ENCODE measurements at places on chromosomes 6 and 20.
A peak's percentile ranks its signal among the peaks of the same experiment; 100 is the strongest.

GRCh38 chr6:2840749-2841061 is 958 bp downstream of the SERPINB1 start:
- no peak for DNase-seq

GRCh38 chr6:5078121-5078669 is 6.9 kb upstream of the PPP1R3G start:
- peak; percentile 27 for DNase-seq

- no peak for DNase-seq
These were observed 11.1 kb downstream of the PNPLA1 start for GRCh38 chr6:36280983-36281382.

DNA sequence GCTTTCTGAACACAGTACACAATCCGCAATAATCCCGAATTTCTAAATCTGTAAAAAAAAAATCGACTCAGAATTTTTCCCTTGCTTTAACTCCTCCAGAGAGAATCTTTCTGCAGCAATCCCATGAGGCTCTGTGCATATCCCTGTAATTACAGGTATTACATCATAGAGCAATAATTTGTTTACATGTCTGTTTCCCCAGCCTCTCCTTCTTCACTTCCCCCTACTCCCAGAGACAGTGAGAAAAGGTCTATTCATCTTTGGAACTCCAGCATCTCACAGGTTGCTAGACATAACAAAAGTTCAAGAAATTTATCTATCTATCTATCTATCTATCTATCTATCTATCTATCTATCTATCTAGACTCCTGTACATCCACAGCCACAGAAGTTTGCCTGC is 26.0 kb downstream of the KLHL31 start:
- DNase-seq, result no peak

- DNase-seq, result no peak
These were observed 113.1 kb downstream of the FYN start for GRCh38 chr6:111759836-111760785.

- no peak for DNase-seq
These were observed 50.6 kb upstream of the RNF182 start for GRCh38 chr6:13874191-13874549.

DNA sequence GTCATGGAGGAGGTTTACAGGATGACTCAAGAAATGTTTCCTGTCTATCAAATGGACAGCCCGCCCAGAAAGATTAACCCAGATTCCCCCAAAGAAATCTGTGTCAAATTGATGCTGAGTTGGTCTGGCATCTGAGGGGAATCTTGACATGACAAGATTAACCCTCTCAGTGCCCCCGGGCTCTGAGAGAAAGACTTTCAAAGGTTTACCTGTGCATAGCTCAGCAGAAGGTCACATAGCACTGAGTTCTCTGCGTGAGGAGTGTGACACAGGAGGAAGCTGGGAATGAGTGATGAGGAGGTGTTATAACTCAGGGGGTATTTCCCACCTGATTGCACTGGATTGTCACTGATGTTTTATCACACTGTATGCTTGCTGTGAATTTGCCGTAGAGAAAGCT is 601.2 kb downstream of the DHX35 start:
- no peak for DNase-seq

DNA sequence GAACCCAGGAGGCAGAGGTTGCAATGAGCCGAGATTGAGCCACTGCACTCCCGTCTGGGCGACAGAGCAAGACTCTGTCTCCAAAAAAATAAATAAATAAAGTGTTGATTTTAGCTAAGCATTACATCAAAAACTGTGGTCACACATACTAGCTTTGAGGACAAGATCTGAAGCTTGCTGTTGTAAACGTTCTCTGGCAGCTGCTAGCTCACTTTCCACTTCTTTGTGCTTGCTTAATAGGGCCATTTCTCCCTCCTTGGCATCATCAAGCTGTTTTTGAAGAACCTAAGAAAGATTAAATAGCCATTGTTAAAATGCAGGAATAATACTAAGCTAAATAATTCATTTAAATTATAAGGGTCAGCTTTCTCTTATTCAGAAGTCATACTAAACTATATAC is 55.7 kb downstream of the FAM184A start:
- DNase-seq, result no peak

DNA sequence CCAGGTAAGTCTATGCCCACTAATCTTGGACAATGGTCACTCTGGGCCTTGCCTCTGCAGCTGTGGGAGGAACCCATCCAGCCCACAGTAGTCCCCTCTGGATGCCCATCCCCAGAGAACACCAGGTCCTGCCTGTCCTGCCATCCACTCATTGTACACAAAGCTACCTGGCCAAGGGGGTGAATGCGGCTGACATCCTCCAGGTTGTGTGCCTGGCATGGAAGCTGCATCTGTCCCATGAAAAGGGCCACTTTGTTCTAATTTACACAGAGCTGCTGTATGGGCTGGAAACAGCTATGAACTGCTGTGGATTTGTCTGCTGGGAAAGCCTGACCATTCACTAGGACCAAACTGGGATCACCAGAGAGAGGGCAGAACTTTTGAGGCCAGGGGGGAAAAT is 324.8 kb downstream of the LRFN2 start:
- DNase-seq, result no peak

- DNase-seq, result no peak
These were observed 5.9 kb downstream of the EEF1A2 start for GRCh38 chr20:63492982-63493381.

GRCh38 chr6:24006254-24006653 is 119.8 kb upstream of the NRSN1 start:
- no peak for DNase-seq

DNA sequence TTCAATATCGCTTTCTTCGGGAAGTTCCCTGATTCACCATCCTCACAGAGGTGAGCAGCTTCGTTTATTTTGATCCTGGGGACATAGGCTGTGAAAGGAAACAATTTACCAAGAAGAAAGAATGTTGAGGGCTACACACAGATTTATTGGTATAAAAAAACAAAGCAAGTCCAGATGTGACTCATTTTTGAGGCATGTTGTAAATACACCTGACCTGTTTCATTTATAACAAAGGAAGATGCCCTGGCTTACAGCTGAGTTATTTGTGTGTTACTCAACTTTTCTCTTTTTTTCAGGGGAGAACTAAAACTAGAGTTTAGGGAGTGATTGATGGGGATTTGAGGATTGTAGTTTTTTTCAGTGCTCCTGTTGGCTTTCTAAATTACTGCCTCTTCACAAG is 489.5 kb downstream of the CBLN4 start:
- DNase-seq, result no peak

DNA sequence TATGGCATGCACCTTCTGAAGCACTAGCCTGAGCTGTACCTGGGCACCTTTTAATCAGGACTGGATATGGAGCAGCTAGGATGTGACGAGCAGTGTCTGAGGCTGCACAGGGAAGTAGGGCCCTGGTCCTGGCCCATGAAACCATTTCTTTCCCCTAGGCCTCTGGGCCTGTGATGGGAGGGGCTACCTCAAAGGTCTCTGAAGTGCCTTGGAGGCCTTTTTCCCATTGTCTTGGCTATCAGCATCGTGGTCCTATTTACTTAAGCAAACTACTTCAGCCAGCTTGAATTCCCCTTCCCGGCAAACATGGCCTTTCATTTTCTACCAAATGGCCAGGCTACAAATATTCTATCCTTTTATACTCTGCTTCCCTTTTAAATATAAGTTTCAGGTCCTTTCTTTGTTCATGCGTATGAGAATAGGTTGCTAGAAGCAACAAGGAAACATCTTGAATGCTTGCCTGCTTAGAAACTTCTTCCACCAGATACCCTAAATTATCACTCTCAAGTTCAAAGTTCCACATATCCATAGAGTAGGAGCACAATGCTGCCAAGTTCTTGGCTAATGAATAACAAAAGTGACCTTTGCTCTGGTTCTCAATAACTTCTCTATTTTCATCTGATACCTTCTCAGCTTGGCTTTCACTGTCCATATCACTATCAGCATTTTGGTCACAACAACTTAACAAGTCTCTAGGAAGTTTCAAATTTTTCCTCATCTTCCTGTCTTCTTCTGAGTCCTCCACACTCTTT is 673.1 kb downstream of the HTR1B start:
- no peak for DNase-seq

GRCh38 chr20:46200582-46201570 is 82.8 kb downstream of the CD40 start:
- no peak for DNase-seq

- DNase-seq, result no peak
These were observed 31.8 kb downstream of the ABRACL start for GRCh38 chr6:139060332-139060731.

GRCh38 chr6:126300735-126301134 is 39.2 kb upstream of the CENPW start:
- no peak for DNase-seq

DNA sequence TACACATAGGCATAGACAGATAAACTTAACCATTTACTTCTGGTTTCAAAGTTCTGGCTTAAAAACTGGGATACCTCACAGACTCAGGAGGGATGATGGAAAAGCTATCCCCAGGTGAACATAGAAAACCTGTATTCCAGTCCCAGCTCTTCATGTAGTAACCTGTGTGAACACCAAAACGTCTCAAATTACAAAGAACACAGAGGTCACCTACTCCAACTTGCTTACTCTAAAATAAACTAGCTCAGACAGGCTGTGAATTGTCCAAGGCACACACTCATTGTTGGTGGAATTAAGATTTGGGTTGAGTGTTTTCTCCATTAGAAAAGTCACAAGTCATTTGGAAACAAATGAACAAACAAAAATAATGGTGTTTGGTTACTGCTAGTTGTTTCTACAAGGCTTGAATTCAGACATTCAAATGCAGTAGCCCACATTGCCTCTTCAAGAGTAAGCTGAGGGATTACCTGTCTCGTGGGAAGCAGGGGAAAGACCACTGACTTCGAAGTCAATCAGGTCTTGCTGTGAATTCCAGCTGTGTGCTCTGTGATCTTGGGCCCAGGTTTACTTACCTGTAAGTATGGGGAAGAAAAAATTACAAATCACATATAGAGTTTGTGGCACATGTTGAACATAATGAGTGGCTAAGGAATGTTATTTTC is 48.2 kb upstream of the LRRC1 start:
- DNase-seq, result no peak

GRCh38 chr6:121670511-121670910 is 235.1 kb downstream of the GJA1 start:
- no peak for DNase-seq

- no peak for DNase-seq
These were observed 154.5 kb downstream of the ASCC3 start for GRCh38 chr6:100726666-100727065.

GRCh38 chr20:9447182-9447581 is 67.2 kb upstream of the LAMP5 start:
- no peak for DNase-seq

GRCh38 chr20:57543754-57544153 is 17.2 kb upstream of the PCK1 start:
- no peak for DNase-seq

DNA sequence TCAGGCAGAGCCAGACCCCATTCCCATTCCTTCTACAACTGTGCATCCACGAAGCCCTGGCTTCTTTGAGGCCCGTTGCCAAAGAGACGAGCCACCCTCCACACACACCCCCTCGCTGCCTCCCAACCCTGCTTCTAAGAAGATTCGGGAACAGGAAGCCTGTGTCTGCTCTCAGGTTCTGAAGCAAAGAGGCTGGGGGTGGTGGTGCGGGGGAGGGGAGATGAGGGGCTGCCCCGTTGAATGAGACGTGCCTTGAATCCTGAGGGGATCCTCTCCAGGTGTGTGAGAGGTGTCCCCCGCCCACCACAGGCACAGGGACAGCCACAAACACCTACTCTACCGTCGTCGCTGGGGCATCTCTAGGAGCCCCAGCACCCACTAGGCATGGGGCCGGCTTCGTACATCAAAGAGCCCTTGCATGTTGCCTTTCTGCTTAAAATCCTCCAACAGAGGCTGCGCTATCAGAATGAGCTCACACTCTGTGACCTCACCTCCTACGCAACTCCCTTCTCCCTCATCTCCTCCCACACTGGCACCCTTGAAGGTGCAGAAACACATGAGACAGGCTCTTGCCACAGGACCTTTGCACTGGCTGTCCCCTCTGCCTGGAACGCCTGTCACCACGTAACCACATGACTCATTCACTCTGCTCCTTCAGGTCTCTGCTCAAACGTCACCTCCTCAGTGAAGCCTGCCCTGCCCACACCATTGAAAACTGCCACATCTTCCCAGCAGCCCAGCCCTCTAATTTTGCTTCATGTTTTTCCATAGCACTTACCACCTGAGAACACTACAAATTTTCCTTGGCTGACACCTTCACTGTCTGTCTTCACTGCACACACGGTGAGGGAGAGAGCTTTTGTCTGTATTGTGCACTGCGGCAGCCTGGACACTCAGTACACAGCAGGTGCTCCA is 58.5 kb downstream of the PREX1 start:
- DNase-seq, result no peak

- no peak for DNase-seq
These were observed 6.7 kb downstream of the CLPSL1 start for GRCh38 chr6:35787266-35788218.

DNA sequence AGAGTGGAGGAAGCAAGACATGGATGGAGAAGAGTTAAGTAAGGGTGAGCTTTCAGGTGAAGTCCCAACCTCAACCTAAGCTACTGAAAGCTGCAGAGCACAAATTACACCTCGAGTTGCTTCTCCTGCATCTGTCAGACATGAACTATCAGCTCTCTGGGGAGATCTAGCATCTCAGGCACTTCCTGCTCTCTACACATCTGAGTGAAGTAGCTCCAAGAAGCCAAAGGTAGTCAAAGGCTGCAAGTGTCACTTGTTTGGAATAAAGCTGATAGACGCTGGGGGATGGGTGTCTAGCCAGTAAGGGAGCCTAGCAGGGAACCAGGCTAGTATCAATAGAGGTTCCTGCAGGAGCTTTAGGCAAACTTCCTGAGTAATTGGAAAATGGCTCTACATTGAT is 228.0 kb downstream of the PLCB1 start:
- no peak for DNase-seq

DNA sequence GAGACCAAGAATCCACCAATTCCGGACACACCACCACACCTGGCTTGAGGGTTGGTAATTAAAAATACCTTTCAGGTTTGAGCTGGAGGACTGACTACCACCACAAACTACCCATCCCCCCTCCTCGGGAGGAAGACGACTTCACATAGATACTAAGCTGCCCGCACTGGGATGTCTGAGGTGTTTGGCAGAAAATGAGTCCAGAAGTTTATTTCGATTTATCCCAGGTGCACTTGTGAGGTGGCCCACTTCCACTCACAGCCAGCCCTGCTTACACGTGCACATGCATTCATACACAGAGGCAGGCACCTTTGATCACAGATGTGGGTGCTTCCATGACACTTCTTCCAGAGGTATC is 187.1 kb downstream of the ID4 start:
- no peak for DNase-seq

GRCh38 chr6:158955255-158955654 is 44.7 kb downstream of the RSPH3 start:
- no peak for DNase-seq

- no peak for DNase-seq
These were observed 54.5 kb downstream of the TMEM242 start for GRCh38 chr6:157268835-157269234.

DNA sequence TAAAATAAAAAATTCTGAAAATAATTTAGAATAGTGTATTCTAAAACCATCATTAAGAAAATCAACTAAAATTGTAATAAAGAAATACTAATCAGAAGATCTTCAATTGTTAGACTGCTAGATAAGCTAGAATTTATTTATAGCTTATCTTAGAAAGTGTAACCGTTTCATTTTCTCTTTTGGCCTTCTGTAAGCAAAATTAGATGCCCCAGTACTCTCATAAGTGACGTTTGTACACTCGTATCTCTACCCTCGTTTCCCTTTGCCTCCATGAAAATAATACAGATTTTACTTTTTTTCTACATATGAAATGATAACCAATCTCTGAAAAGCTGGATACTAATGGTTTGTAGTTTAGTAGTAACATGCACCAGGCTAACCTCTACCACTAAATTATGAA is 19.8 kb downstream of the DSE start:
- peak; percentile 52 for DNase-seq

GRCh38 chr6:85498596-85499258 is 48.8 kb downstream of the NT5E start:
- DNase-seq, result no peak

Measured in B cell (primary cell).